ENCODE measurements at places on chromosomes 3 and 15.

DNA sequence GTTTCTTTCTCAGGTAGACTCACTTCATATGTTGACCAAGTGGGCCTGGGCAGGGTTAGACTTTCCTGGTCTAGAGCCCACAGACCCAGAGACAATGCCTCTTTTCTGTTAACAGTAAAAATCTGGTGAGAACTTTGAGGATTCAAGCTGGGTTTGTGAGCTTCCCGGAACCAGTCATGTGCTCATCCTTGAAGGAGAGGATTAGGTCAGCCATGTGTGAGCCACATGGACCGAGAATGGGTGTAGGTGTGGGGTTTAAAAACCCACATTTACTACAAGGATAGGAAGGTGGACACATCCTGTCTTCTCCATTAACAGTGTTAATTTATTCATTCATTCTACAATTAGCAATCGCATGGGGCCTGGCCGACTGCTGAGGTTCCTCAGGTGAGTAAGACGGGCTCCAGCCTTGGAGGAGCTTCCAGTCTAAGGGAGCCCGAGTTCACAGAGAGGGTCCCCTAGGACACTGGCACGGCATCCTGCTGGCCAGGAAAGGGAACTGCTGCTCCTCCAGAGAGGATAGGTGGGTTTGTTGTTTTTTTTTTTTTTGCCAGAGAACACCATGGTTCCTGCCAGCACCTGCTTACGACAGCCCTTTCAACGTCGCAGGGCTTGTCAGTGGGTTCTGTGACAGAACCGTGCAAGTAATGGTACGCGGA, 69.0 kb downstream of the SQOR start:
- DNase-seq, result no peak

- peak; percentile 60 for DNase-seq
Observed at GRCh38 chr3:138180375-138181029, 5.8 kb upstream of the DBR1 start.

GRCh38 chr3:170368921-170369320, 11.4 kb downstream of the SKIL start:
- no peak for DNase-seq

DNA sequence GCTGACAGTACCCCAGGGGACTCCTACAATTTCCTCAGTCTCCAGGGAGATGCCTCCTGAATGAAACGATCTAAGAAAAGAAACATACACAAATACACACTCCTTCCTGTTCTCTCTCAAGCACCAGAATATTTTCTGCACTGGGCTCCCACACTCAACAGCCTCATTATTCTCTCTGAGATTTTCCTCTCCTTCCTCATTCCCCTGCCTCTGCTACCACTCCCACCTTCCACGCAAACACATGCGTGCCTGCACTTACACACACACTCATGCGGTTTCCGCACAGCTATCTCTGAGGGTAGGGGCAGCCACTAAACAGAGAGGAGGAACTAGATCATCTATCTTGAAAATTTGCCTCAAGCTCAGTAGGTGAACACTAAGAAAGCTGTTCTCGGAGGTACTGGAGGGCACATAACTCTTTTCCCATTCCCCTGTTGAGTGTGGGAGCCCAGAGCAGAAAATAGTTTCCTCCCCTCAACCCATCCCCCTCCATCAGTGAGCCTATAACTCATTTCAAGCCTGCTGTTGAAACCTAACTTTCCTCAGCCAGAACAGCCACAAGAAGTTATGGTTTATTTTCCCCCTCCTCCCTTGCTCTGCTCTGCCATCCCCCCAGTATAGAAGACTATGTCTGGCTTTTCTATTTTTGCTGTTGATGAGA, 30.5 kb upstream of the TIPARP start:
- peak; percentile 63 for DNase-seq

- DNase-seq, result no peak
Observed at GRCh38 chr15:26686547-26687187, 86.2 kb downstream of the GABRB3 start.

DNA sequence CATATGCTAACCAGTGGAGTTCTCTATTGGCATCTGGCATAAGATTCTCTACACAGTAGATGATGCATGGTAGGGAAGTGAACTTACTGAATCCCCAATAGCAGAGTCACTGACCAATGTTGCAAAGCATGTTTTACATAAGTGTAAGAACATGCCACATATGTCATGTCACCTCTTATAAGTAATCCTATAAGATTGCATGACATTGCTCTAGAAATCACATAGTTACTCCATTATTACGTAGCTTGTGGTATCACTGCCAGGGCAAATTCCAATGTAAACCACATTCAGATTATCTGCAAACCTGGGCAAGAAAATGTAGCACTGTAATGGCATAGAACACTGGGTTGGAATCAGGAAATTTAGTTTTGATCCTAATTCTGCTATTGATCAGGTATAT, 198.2 kb upstream of the UMPS start:
- DNase-seq, result no peak
